ENCODE measurements at places on chromosomes 4 and X.

DNA sequence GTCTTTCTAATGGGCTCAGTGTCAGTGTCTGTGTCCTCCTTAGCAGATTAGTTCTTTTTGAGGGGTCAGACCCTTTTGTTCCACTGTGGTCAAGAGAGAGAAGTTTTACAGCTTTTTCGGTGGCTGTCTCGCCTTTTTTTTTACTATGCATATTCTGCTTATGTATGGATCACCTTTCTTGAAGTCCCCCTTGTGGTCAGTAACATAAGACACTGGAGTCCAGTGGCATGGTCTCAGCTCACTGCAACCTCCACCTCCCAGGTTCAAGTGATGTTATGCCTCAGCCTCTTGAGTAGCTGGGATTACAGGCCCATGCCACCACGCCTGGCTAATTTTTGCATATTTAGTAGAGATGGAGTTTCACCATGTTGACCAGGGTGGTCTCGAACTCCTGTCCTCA, 54.0 kb upstream of the PGRMC2 start:
- no peak for DNase-seq

DNA sequence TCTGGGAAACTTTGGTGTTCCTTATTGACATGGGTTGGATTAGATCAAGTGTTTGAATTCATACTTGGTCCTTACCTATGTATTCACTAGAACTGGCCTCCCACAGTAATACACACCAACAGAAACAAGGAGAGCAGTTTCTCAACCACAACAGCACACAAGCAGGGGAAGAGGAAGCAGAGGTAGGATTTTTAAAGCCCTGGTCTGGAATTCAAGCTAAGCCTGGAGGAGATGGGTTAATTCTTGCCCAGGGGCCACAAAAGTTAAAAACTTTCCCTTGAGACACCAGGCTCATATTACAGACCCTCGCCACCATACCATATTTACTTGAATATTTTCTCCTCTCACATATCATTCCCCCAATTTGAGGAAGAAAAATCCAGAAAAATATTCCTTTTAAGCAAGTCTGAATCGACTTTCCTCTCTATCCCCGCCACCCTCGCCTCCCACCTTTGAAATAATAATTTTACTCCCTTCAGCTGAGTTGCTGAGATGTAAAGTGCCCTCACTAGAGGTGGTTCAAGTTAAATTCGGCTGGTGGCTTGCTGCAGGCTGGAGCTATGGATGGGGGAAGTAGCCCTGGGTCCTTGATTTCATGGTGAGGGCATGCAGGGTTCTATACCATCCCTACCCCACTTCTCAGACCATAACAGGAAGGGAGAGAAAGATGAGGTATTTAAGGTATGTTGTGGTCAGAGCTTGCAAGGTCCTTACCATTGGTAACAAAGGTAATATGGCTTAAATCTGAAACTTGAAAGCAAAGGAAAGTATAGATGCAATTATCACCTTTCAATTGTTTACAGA, 440.2 kb downstream of the INPP4B start:
- DNase-seq, result no peak

DNA sequence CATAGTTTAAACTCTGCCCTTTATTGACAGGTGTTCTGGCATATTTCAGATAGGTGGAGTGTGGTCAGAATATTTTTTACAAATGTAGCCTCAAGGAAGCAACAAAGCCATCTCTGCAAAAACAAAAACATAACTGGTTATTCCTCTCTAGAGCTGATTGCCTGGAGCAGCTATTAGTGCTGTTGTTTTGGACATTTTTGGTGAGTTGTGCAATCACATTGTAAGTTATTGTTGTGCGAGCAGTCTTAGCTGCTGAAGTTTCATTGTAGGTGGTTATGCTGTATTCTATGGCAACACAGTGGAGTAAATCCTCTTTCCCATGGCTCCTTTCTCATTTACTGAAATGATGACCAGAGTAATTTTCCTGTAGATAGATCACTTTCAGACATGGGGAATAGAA, 1413.0 kb downstream of the PCDH7 start:
- no peak for DNase-seq

DNA sequence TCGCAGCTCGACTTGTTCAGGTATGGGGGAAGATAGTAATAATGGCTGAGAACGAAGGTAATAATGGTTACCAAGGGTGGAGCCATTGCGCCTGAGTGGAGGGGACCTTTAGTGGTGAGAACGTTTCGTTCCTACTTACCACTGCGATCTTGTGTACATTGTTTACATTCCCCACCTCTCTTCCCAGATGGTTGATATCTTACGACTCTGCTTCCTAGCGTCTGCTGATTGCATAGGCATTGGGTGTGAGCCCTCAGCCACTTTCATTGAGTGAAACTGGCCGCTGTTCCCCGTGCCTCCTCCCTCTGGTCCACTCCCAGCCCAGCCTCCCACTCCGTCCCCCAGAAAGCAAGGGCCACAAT, 850 bp downstream of the IGBP1 start:
- no peak for DNase-seq

DNA sequence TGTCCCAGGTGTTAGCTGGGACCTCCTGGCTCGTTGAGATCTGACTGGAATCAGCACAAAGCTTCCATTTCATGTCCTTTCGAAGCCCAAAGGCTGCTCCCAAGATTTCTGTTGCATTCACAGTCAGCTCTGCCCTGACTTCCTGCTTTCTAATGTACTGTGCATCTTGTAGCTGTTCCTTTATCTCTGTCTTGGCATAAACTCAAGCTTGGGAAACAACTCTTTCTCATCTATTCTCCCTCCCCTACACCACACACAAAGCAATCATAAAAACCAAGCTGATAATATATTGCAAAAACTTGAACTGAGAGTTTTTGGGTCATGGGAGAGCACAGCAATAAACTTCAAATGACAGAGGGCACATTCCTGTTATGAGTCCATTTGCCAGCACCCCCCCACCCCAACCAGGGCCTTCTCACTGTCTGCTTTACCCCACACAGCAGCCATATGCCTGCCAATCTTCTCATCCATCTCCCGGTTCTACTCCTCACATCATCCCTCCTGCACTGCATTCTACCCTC, 76.3 kb downstream of the SYNPO2 start:
- no peak for DNase-seq

GRCh38 chr4:137748616-137749015, 216.3 kb upstream of the PCDH18 start:
- DNase-seq, result no peak

GRCh38 chr4:86536151-86536550, 58.0 kb upstream of the PTPN13 start:
- no peak for DNase-seq

DNA sequence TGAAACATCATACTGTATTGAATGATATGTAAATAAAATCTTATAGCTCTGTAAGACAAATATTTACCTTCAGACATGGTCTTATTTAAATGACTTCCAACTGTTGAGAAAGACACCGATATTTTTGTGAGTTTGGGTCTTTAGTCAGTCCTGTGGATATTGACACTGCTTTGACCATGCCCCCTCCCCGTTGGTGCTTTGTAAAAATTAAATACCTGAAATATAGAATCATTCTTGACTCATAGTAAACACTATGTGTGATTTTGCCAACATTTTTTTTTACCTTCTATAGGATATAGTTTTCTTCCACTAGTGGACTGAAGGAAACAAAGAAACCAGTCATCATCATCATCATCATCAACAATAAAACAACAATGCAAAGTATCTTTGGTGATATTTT, 114.3 kb upstream of the HS3ST1 start:
- DNase-seq, result no peak

- no peak for DNase-seq
Measured at GRCh38 chrX:19347916-19348315, 4.2 kb downstream of the PDHA1 start.

DNA sequence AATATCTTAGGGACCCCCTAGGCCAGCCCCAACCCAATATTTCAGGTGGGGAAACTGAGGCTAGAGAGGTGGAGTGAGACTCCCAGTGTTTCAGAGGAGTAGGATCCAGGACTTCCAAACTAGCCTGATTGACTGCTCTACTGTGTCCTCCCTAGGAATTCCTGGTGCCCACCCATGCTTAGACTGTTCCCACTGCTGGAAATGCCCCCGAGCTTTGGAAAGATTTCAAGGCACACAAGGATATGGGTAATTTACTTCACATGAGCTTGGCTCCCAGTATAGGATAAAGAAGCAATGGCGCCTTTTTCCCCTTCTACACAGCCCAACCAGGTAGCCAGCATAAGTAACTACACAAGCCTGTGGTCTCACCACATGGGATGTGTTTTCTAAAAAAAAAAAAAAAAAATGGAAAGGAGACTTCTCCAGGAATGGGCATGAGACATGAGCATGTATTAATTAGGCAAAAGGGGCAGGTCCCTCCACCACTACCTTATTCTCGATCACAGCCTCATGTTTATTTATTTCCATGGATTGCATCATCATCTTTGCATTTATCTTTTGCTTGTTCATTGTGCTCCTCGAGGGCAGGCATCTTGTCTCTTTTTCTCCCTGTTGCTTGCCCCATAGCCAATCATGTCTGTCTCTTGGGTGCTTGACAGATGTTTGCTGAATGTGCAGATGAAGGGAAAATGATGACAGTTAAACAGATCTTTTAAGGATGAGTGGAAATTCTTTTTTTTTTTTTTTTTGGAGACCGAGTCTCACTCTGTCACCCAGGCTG, 66.7 kb downstream of the DRD5 start:
- DNase-seq, result no peak

DNA sequence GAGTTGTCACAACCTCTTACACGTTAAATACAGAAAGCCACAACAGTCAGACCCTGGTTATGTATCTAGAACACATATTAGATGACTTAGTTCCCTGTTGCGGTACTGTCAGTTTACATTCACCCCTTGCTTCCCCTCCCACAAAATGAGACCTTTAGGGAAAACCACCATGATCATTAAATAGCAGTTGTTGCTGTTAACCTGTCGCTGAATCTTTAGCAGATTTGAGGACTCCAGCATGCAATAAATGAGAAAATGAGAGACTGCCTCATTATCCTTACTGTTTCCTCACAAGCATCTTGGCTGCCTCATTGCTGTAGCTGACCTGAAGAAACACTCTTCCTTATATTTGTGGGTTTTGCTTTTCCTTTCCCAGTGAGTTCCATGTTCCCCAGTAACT, 77.8 kb downstream of the HOPX start:
- no peak for DNase-seq

DNA sequence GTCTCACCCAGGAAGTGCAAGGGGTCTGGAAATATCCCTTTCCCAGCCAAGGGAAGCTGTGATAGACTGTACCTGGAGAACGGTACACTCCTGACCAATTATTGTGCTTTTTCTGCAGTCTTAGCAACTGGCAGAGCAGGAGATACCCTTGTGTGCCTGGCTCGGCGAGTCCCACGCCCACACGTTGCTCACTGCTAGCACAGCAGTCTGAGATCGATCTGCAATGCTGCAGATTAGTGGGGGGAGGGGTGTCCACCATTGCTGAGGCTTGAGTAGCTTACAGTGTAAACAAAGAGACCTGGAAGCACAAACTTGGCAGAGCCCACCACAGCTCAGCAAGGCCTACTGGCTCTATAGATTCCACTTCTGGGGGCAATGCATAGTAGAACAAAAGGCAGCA, 138.5 kb downstream of the CHRDL1 start:
- no peak for DNase-seq

DNA sequence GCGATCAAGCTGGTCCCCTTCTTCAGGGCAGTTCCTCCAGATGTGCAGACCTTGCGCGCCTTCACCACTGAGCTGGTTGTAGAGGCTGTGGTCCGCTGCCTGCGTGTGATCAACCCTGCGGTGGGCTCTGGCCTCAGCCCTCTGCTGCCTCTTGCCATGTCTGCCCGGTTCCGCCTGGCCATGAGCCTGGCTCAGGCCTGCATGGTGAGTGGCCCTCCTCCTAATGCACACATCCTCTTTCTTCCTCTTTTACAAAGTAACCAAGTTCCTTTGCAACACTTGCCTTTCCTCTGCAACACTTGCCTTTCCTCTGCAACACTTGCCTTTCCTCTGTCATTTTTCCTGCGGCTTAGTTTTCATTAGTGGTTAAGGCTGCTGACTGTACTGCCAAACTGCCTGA, 1.8 kb downstream of the CCDC22 start:
- DNase-seq, result no peak

GRCh38 chr4:120926358-120927025, 4.0 kb upstream of the PRDM5 start:
- no peak for DNase-seq

DNA sequence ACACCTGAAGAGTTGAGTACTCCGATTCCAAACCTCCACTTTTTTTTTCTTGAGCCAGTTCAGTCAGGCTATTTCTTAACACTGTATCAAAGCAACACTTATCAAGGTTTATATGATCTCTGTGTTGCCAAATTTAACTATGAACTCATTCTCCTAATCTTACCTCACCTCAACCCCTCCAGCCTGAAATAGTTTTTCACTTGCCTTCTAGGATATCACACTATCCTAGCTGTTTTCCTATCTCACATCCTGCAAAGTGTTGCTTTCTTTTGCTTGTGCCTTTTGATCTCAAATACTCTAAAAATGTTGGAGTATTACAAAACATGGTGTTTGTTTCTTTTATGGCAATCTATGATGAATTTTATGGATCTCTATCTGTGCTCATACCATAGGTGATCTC, 415.0 kb downstream of the CFAP47 start:
- no peak for DNase-seq

GRCh38 chr4:6915041-6916005, 5.7 kb downstream of the TBC1D14 start:
- no peak for DNase-seq

DNA sequence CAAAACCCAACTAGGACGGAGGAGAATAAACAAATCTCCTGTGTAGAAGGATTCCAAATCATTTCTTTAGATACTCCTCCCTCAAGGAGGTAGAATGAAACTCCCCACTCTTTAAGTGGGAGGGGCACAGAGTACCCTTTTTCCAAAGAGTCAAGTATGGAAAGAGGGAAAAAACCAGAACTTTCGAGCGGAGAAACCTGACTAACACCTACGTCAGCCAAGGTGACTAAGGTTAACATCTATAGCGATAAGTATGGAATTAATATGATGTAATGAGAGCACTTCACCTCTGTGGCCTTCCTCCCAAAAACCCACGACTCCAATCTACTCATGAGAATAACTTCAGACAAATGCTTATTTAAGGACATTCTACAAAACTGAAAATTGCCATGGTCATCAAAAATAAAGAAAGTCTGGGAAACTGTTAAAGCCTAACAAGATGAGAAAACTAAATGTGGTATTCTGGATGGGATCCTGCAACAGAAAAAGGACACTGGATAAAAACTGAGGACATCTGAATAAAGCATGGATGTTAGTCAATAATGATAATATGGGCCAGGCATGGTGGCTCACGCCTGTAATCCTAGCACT, 157.0 kb upstream of the MAP3K15 start:
- DNase-seq, result no peak

- DNase-seq, result no peak
Measured at GRCh38 chr4:103123114-103123513, 23.5 kb upstream of the BDH2 start.

- no peak for DNase-seq
Measured at GRCh38 chr4:80841587-80842281, 188.8 kb upstream of the BMP3 start.

DNA sequence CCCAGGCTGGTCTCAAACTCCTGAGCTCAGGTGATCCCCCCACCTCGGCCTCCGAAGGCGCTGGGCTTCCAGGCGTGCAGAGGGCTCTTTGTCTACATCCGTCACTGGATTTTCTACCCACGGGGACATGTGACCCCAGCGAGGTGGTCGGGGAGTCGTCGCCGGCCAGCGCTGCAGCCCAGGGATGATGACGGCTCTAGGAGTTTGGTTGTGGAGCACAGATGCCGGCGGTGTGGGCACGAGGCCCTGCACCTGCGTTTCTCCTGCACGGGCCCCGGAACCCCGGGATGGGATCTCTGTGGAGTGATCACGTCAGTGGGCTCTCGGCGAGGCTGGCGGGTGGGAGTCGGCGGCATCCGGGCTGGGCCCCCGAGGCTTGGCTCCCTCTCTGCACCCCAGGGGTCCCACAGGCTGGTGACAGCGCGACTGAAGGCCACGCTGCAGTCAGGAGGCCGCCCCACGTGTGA, 9.1 kb upstream of the GTPBP6 start:
- no peak for DNase-seq

Measured in CD8-positive, alpha-beta T cell (primary cell).